ENCODE measurements at places on chromosomes 1 and 21.

DNA sequence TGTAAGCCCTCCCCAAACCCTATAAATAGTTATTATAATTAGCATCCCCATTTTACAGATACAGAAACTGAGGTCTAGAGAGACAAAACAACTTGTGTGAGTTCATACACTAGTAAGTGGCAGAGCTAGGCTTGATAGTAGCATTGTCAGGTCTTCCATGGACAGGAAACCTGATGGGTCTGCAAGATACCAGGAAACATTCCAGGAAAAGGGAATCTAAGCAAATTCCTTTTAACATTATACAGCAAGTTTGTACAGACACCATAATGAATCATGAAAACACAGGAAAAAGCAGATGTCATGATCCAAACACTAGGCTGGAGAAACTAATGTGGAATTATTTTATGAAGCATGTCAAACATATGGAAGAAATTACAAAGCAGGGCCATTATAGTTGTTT is 89.1 kb upstream of the KCNK2 start:
- DNase-seq: no peak

DNA sequence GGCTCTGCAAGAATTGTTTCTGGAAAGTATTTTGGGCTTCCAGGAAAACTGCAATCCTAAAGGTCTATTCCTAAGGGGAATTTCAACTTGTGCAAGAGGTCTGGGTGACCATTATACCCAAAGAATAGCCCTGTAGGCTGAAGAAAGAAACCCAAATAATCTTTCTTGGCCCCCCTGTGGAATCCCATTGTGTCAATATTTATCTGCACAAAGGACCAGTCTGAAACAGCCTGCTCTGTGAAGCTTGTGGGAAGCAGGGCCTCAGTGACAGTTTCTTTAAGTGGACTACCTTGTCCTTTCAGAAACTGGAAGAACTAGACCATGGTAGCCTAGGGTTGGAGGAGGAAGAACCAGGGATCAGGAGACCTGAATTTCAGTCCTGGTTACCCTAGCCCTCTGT is 58.4 kb upstream of the HSD17B7 start:
- no peak for DNase-seq

DNA sequence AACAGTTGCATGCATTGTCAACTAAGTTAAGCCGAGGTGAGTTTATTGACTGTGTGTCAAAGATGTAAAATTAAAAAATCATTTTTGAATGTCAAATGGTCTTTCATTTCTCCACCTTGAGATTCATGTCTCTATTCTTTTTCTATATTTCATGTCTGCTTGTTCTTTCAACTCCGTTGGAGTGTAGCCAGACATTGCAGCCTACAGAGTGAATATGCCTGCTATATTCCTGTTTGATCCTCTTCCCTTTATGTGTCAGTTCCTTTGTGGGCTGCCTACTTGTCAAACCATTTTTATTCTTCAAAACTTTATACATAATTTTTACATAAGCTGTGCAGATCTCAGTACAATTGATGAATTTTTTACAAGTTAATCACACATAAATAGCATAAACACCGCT is 1325.8 kb upstream of the PRMT6 start:
- DNase-seq: no peak

- DNase-seq: no peak
These were observed 7.1 kb upstream of the S100A11 start for GRCh38 chr1:152043870-152044269.

- DNase-seq: no peak
These were observed 1442.6 kb upstream of the B3GALT2 start for GRCh38 chr1:194629011-194629410.

DNA sequence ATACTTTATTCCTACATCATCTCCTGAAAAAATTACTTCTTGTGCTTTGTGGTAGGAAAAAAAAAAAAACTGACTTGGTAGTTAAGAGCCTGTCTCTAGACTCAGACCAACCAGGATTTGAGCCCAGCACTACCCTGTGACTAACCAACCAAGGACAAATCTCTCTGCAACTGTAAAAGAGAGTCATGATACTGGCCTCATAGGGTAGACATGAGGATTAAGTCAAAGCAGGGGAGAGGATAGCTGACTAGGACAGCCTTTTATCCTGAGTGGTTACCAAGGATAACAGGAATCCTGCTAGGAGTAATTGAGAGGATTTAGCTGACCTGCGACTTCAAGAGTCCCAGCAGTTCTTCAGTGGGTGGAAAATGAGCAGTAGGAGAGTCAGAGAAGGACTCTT is 112.8 kb downstream of the C1orf21 start:
- DNase-seq: no peak

- no peak for DNase-seq
These were observed 9.6 kb downstream of the DIP2A start for GRCh38 chr21:46468108-46468774.

DNA sequence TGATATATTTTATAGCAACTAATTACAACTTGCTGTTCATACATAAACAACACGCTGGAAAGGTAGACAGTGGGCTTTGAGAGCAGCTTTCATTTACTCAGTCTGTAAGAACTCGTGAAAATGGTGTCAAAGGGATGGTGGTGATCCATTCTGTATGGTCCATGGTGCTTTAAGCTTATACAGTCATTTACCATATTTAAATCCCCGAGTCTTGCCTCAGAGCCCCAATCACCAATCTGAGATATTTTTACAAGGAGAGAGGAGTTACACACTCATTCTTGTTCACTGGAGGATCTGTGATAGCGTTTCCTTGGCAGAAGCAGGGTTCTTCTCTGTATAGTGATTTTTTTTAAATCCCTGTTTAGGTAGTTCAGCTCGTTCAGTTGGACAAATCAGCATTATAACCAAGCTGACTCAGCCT is 694.6 kb downstream of the USP25 start:
- DNase-seq: no peak
